CD8-positive, alpha-beta memory T cell (primary cell): ENCODE measurements at places on chromosomes 5 and 9. TPM values are rescaled to one million over a fixed set of nuclear protein-coding genes. Genes with fewer than 3 reads are reported as not detected.

Gene ZBTB5
- 7.9 TPM for total RNA-seq

- H3K27ac ChIP-seq: no peak overlapping the region
- H3K27me3 ChIP-seq: no peaks in the 10 kb centered on the region
- H3K4me3 ChIP-seq: no peak overlapping the region
- peaks cover 4% of the 10 kb centered on the region for H3K4me1 ChIP-seq
- no peaks in the 10 kb centered on the region for H3K36me3 ChIP-seq
These were observed 177.9 kb downstream of the GNAQ start for GRCh38 chr9:77853716-77854115.

DNA sequence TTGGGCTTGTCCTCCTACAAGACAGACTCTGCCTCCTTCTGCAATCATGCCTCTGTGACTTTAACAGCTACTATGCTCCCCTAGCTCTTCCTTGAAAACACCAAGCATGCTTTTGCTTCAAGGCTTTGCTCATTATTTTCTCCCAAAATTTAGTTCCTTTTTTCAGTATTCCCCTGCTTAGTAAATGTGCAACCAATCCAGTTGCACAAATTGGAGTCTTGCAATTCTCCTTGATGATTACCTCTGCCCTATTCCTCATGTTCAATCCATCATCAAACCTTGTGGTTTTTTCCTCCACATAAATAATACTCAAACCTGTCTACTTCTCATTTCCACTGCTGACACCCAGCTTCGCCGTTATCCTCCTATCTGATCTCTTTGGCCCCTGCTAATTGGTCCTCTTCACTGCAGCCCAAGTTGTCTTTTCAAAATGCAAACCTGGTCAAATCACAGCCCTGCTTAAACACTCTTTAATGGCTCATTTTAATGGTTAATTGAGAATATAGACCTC lies 296.3 kb downstream of the CWC27 start:
- H3K4me3 ChIP-seq: no peak overlapping the region
- H3K27me3 ChIP-seq: no peaks in the 10 kb centered on the region
- H3K4me1 ChIP-seq: no peaks in the 10 kb centered on the region

DNA sequence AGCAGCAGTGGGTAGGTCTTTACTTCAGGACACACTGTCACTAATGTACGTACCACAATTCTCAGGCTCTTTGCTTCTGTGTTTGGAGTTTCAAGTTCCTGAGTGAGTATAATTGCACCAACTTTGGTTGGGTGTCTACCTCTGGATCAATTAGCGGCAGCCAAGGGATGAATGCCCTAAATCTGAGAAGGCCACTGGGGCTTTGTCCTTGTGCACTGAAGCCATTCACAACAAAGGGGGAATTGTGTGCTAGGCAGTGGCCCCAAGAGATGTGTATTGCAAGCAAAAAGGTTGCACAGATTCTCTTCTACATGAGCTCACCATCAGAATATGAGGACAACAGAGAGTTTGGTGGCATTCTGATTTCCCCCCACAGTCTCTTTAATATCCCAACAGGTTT lies 3.9 kb upstream of the PHF24 start:
- peaks cover 16% of the 10 kb centered on the region for H3K27me3 ChIP-seq
- no peak overlapping the region for H3K27ac ChIP-seq
- H3K4me1 ChIP-seq: no peaks in the 10 kb centered on the region
- H3K36me3 ChIP-seq: no peaks in the 10 kb centered on the region
- DNase-seq: no peak
- H3K4me3 ChIP-seq: no peak overlapping the region

DNA sequence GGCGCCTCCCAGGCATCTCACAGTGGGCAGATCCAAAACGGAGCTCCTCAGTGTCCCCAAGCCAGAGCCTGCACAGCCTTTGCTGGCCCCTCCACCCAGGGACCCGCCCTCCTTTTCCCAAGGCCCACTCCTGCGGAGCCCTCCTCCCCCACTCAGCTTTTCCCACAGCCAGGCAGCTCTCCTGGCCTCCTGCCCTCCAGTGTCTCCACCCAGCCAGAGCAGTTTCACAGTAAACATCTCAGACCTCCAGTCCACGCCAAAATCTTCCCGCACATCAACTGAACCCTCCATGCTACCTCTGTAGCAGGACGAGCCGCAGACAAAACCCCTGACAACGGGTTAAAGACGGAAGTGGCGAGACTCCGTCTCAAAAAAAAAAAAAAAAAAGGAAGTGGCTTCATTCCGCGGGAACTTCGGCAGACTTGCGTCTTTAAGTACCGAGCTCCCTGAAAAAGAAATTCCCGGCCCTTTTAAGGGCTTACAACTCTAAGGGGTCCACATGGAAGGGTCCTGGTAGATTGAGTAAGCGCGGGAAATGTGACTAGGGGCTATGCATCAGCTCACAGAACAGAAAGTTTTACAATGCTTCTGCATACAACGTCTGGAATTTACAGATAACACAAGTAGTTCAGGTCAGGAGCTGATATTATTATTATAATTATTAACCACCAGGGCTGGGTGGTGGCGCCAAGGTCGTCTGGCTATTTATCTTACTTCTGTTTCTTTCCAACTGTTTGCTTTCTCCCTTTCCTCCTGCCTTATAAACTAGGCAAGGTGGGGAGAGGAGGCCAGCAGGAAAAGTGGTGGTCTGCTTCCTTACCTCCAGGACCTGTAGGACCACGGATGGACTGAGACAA lies 11.4 kb upstream of the GRIN1 start:
- peak; percentile 27 for DNase-seq
- H3K4me3 ChIP-seq: peak overlapping the region; percentile 78
- no peaks in the 10 kb centered on the region for H3K27me3 ChIP-seq
- peak overlapping the region; percentile 81 for H3K27ac ChIP-seq
- no peaks in the 10 kb centered on the region for H3K36me3 ChIP-seq

DNA sequence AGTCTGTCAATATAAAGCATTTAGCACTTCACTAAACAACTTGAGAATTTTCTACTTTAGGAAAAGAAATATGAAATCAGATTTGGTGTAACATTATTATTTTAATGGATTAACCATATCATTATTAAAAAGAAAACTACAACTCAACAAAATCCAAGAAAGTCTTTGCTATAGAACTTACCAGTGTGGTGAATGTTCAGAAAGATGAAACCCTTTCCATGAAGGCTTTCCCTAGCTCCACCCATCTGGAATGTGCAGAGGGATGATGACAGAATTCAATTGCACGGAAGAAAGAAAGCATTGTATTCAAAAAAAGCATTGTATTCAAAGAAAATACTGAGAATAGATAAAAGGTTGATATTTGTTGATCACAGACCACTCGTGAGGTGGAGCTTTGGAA lies 328.6 kb upstream of the NUDT12 start:
- no peak for DNase-seq
- H3K27ac ChIP-seq: no peak overlapping the region
- no peak overlapping the region for H3K4me3 ChIP-seq
- H3K27me3 ChIP-seq: no peaks in the 10 kb centered on the region
- H3K36me3 ChIP-seq: no peaks in the 10 kb centered on the region

GRCh38 chr5:80211327-80211726 lies 44.5 kb downstream of the SERINC5 start:
- peaks cover 95% of the 10 kb centered on the region for H3K4me1 ChIP-seq
- H3K36me3 ChIP-seq: no peaks in the 10 kb centered on the region
- DNase-seq: no peak
- no peaks in the 10 kb centered on the region for H3K27me3 ChIP-seq
- H3K27ac ChIP-seq: no peak overlapping the region

DNA sequence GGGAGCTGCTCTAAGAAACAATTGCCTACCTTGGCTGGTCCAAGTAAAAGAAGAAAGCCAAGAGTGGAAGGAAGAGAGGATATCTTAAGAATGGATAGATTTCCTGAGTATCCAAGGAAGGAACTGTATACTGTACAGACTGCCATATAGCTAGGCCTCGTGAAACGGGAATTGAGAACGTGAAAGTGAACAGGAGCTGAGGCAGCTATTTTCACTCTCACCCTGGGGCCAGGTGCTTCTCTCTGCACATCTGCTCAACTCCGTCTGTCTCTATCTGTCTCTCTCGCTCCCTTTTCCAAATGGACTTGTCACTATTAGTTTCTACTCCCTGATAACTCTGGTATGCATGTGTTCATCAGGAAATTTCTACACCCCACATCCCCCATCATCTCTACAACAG lies 35.9 kb upstream of the TESK1 start:
- no peaks in the 10 kb centered on the region for H3K27me3 ChIP-seq
- H3K27ac ChIP-seq: no peak overlapping the region
- no peak overlapping the region for H3K4me3 ChIP-seq
- no peak for DNase-seq
- no peaks in the 10 kb centered on the region for H3K36me3 ChIP-seq

Gene ADAMTS12
- not detected for total RNA-seq

Gene RNF183
- total RNA-seq: not detected

GRCh38 chr9:130689937-130690700 lies 3.5 kb upstream of the EXOSC2 start:
- no peak overlapping the region for H3K4me3 ChIP-seq
- H3K27ac ChIP-seq: no peak overlapping the region
- no peaks in the 10 kb centered on the region for H3K27me3 ChIP-seq
- no peaks in the 10 kb centered on the region for H3K36me3 ChIP-seq

- no peaks in the 10 kb centered on the region for H3K27me3 ChIP-seq
- no peak overlapping the region for H3K4me3 ChIP-seq
- peaks cover 8% of the 10 kb centered on the region for H3K36me3 ChIP-seq
- no peak for DNase-seq
- H3K4me1 ChIP-seq: no peaks in the 10 kb centered on the region
- H3K27ac ChIP-seq: no peak overlapping the region
These were observed 30.2 kb downstream of the MLANA start for GRCh38 chr9:5920860-5921328.

DNA sequence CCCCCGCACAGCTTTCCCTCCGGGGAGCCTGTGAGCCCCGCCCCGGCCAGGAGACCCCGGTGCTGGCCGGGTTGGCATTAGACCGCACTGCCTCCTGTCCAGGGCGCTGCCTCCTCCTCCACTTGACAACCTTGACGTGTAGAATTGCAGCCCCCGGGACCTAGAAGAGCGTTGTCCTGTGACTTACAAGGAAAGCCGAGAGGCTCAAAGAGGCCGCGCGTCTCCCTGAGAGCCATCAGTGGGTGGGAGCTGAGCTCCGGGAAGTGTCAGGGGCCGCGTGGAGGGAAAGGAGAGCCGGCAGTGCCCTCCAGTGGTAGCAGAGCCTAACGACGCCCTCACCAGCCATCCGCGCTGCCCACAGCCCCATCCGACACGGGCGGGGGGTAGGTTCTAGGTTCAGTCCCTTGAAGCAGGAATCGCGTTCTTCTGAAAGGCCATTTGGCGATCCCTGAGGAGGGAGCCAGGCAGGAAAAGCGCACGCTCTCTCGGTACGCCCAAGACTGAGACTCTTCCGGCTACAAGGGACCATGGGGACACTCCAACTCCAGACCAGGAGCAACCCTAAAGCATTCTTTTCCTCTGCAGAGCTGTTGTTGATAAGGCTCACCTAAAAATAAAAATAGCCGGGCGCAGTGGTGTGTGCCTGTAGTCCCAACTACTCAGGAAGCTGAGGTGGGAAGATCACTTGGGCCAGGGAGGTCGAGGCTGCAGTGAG lies 40.6 kb upstream of the SAP30L start:
- H3K4me1 ChIP-seq: peaks cover 8% of the 10 kb centered on the region
- no peaks in the 10 kb centered on the region for H3K27me3 ChIP-seq
- no peaks in the 10 kb centered on the region for H3K36me3 ChIP-seq
- no peak overlapping the region for H3K4me3 ChIP-seq
- H3K27ac ChIP-seq: no peak overlapping the region
- DNase-seq: peak; percentile 56

GRCh38 chr9:124882231-124882630 lies 20.3 kb downstream of the ARPC5L start:
- H3K4me3 ChIP-seq: no peak overlapping the region
- peaks cover 6% of the 10 kb centered on the region for H3K4me1 ChIP-seq
- no peak for DNase-seq
- no peaks in the 10 kb centered on the region for H3K27me3 ChIP-seq

Gene PCDHGA4
- total RNA-seq: 0.16 TPM

Gene PCDHB2
- total RNA-seq: not detected

GRCh38 chr5:138054847-138055558 lies 22.1 kb upstream of the FAM13B start:
- H3K36me3 ChIP-seq: no peaks in the 10 kb centered on the region
- H3K4me1 ChIP-seq: no peaks in the 10 kb centered on the region
- no peak for DNase-seq
- no peak overlapping the region for H3K27ac ChIP-seq
- no peaks in the 10 kb centered on the region for H3K27me3 ChIP-seq
